ENCODE measurements at places on chromosomes 6 and 20.

DNA sequence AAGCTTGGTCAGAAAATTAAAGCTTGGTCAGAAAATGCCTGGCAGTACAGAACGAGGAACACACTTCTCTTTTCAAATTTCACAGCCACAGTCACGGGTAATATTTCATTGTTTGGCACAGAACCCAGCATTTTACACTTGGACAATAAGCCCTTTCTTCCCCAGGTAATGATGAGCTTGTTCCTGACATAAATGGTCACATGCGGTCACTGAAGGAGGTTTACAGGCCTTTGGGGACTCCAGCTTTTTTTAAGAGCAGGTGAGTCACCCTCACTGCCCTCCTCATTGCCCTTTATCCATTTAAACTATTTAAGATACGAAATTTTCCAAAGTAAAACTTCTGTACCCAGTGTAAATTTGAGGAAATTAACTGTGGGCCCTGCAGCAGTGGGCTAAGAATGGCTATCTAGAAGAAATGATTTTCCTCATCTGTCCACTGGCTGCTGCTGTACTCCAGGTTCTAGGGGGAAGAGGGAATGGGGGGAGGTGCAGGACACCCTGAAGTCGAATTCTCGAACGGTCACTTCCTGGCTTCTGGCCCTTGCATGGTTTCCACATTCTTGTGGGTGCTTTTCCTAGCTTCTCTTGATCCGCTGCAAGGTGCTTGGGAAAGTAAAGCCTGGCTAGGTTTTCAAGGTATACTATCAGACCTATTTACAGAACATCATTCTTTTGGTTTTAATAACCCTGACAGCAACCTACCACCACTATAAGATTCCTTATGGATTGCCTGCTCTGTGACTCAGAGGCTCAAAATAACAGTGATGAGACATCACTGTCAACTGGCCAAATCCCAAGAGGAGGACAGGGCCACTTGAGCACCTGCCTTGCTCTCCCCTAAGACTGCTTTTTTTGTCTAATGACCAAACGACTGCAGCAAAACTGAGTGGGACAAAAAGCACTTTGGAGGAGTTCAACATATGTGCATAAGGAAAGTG, 75.8 kb downstream of the PREP start:
- DNase-seq: peak; percentile 71

DNA sequence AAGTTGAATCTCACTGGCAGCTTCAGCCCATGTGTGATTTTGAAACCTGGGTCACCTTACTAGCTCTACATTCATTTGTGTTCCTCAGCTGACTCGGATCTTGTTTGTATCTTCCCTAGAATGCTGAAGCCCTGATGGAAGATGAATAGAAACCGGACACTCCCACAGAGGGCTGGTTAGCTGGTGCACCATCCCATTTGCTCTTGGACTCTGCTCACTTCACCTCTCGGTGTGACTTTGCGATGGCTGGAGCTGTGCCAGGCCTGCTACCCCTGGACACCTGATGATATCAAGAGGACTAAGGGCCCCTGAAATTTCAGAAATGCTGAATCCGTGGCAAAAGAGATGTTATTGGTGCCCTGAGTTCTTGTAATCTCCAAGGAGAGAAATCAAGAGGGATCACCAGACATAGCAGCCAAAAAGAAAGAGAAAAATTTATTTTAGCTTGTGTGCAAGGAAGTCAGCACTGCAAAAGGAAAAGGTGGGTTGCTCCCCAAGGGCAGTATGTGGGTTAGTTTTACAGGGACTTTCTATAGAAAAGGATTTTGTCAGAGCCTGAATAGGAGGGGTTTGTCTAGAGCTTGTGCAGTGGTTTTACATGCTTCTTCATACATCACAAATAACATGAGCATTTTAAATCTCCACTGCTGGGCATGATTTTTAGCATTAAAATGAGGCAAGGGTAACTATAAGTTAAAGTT, 426.3 kb upstream of the NOX3 start:
- no peak for DNase-seq

DNA sequence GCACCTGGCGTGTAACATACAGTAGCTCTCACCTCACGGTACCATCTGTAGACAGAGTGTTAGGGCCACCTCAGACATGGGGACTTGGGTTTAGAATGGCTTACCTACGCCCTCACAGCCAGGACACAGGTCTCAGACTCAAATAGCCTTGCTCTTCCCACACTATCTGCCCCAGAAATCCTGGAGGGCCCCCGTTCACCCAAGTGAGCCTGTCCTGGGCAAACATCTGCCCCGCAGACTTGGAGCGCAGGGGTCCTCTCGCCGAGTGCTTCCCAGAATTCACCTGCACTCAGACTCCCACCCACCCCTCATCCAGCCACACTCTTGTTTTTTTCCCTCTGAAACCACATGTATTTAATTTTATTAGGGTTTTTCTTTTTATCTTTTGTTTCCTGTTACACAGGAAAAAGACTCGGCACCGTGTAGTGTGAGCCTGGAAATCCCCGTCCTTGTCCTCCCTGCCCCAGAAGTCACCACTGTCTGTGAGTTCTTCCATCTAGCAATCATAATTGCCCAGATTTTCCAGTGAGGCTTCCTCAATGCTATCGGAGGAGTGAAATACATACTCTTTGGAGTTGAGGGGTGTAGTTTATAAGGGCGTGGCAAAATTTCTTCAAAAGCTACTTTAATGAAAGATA, 17.1 kb upstream of the MAP1LC3A start:
- no peak for DNase-seq

DNA sequence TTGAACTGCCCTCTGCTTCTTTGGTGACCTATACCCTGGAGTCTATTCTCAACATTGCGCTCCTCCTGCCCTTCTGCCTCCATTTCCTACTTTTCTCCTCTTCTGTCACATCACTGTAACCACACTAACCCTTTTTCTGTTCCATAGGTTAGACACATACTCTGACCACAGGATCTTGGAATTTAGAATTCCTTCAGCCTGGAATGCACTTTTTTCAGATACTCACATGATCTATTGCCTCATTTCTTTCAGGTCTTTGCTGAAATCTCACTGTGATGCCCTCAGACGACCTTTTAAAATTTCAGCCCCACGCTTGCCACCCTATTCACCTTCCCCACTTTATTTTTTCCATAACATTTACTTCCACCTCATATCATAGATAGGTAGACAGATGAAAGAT, 5.1 kb downstream of the VNN1 start:
- no peak for DNase-seq

- DNase-seq: no peak
Observed at GRCh38 chr6:52649536-52650160, 21.3 kb upstream of the TMEM14A start.

DNA sequence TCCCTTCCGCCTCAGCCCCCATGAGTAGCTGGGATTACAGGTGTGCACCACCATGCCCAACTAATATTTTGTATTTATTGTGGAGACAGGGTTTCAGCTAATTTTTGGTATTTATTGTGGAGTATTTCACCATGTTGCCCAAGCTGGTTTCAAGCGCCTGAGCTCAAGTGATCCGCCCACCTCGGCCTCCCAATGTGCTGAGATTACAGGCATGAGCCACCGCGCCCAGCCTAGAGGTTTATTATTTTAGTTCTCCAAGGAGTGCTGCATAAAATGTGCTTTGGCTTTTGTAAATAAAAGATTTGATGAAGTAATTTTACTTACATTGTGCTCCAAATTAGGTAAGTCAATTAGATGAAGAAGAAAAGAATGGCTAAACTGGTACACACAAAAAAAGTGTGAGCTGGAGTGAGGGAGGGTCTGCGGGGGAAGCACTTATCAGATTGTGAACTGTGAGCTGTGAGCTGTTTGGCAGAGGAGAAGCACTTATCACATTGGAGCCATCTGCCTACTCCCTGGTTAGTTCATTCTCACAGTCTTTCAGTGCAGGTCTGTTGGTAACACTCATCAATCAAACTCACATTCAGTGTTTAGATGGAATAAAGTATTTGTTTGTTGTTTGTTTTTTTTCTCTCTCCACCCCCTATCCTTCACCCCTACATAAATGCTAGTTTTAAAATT, 398.0 kb downstream of the EPHA7 start:
- peak; percentile 18 for DNase-seq

DNA sequence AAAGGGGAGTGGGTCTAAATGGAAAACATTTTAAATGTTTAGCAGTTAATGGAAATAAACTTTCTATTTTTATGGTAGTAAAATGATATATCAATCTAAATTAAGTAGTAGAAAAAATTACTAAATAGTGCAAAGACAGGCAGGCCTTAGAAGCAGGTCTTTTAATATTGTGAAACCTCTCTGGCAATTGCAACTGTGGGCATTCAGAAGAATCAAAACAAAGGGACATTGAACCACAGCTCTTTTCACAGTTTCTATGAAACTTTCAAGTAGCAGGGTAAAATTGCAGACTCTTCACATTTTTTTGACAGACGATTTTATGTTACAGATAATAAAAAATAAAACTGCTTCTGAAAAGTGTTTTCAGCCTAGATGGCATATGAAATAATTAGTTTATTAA, 533.7 kb downstream of the BCKDHB start:
- DNase-seq: no peak

DNA sequence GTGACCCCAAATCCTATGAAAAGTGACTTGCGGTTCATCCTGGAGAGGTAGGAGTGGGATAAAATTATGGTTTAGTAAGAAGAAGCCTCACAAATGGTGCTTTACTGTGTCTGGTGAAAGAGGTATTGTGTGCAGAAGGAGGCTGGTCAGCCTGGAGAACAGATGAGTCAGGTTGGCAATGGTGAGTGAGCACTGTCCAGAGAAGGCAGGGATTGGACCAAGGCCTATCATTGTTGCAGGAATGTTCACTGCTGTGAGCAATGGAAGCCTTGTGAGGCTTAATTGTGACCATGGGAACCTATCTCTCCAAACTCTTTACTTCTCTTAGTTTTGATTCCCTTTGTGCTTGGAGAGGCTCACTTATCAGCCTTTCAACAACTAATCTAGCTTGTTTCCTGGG, 89.0 kb upstream of the KCNK16 start:
- DNase-seq: no peak

- no peak for DNase-seq
Observed at GRCh38 chr6:10081957-10082356, 332.9 kb downstream of the TFAP2A start.
